Hematopoietic multipotent progenitor cell treated with erythropoietin and hydrocortisone succinate and interleukin-3 and kit ligand, for 6 days (in vitro differentiated cells): ENCODE measurements at places on chromosomes 4 and X.

GRCh38 chr4:185902654-185903053 lies 90.7 kb upstream of the SORBS2 start:
- DNase-seq = no peak

GRCh38 chr4:124060261-124060918 lies 652.1 kb downstream of the ANKRD50 start:
- peak; percentile 7 for DNase-seq

GRCh38 chrX:151174581-151175282 lies 1.7 kb upstream of the GPR50 start:
- DNase-seq = no peak

GRCh38 chr4:27789773-27790172 lies 929.1 kb downstream of the STIM2 start:
- no peak for DNase-seq

GRCh38 chrX:108331126-108331909 lies 106.9 kb downstream of the COL4A6 start:
- DNase-seq = no peak

DNA sequence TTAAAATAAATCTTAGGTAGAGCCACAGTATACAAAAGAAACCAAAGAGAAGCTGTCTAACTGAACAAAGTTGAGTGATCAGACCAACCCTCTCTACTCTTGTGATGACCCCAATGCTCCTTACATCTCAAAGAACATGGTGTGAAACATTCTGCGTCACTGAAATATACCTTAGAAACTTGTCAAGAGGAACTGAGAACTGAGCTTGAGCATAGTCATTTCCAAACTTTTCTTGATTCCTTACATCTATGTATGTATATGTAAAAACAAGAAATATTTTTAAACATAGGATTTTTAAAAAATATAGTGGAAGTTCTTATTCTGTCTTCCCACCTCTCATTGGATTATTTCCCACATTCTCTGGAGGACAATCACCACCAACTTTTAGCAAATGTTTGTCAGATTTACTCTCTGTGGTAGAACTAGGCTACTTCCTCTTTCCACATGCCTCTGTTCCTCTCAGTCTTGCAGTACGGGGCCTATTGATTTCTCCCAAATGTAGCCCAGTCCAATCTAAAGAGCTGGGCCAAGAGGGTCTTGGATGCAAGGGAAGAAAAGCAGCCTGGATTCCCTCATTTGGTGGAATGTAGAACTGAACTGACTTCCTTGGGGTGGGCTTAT lies 98.2 kb upstream of the HHIP start:
- no peak for DNase-seq

DNA sequence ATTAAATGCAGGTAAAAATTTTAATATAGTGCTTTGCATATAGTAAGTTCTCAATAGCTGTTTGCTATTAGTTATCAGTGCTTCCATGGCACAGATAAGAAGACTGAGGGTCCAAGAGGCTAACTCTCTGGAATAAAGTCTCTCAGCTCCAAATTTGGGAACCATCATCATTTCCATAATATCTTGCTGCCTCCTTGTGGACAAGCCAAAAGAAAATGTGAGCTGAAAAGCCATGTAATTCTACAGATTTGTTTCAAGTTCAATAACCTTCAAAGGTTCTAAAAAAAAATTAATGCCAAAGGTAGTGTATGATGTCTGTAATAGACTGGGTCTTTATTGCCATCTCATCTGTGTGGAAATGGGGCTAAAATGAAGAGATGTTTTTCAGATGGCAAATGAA lies 136.9 kb upstream of the VCX start:
- no peak for DNase-seq

DNA sequence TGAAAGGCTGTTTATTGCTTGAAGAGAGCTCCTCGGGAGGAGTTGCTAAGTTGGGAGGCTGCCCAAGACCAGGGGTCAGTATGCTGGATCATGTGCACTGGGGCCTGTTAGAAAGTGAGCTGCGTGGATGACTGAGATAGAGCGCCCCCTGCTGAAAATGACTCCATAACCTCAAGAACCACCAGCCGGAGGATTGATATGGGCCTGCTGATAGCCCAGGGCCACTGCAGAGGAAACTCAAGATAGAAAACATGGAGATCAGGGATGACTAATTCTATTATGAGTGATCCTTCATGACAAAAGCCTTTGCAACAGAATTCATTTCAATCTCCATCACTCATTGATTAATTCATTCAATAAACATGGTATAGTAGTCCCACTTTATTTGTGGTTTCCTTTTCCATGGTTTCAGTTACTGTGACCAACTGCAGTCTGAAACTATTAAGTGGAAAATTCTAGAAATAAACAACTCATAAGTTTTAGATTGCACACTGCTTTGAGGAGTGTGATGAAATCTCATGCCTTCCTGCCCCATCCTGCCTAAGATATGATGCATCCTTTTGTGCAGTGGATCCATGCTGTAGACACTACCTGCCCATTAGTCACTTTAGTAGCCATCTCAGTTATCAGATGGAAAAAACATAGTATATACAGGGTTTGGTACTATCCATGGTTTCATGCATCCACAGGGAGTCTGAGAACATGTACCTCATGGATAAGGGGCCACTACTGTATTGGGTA lies 126.7 kb upstream of the MBNL3 start:
- peak; percentile 78 for DNase-seq

DNA sequence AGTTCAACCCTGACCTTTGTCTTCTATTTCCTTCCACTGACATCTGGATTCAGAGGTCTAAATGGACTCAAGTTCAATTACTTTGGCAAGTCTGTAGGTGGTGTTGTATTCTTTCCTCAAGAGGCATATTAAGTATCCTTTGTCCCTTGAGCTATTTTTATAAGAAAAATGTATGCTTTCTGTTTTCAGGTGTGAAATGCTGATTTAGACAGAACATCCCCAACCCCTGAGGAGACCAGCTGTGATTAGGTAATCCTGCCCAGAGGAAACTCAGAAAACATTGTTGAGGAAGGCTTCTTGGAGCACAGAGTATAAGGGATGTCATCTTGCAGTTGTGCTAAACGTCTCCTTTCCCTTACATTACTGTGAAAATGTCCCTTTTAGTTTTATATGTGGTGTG lies 46.6 kb upstream of the EGFL6 start:
- no peak for DNase-seq

DNA sequence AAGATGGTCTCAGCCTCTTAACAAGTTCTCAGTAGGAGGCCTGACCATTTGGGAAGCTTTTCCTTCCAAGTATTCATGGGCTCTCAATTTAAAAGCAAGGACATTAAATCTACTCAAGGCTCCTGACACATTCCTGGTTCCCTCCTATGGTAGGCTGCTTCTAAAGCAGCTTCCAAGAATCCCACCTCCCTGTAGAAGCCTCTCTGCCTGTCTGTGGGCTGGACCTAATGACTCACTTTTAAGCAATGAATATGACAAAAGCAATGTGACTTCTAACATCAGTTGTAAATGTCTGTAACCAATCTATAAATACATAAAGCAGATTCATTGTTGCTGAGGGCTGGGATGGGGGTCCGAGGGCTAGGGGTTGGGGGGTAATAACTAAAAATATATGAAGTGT lies 99.5 kb upstream of the FAM9B start:
- no peak for DNase-seq

DNA sequence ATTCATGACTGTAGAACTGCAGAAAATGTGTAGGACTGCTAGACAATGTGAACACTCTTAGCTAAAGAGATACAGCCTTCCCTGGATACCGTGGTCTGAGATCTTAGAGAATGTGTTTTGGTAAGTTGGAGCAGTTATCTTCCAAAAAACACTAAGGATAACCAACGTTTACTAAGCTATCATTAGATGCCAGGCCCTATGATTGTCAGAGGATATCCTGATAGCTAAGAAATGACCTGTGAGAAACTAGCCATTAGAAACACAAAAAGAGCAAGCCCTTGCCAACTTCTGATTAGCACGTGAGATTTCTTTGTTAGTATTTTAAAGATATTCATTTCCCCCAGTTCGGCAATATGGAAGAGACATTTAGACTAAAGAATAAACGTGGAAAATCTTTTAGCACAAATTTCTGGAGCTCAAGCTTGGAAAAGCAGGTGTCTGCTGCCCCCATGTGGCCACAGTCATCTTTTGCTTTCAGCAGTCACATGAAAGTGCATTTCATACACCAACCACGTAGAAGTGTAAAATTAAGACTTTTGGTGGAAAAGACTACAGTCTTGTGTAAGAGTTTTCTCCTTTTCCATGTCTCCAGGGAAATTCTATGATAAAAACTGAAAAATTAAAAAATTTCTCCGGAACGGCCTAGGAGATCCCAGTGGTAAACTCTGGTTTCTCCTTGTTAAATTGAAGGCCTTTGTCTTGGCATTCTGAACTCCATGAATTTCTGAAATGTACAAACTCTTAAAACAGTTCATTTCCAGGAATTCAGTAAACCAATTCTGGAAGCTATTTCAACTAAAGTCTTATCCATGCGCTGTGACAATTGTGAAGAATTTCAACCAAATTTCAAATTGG lies 136.4 kb downstream of the ZNF674 start:
- peak; percentile 77 for DNase-seq

- DNase-seq = peak; percentile 87
Measured at GRCh38 chr4:68373513-68373912, 23.6 kb upstream of the YTHDC1 start.

- DNase-seq = no peak
Measured at GRCh38 chrX:87580862-87581261, 63.3 kb downstream of the KLHL4 start.

DNA sequence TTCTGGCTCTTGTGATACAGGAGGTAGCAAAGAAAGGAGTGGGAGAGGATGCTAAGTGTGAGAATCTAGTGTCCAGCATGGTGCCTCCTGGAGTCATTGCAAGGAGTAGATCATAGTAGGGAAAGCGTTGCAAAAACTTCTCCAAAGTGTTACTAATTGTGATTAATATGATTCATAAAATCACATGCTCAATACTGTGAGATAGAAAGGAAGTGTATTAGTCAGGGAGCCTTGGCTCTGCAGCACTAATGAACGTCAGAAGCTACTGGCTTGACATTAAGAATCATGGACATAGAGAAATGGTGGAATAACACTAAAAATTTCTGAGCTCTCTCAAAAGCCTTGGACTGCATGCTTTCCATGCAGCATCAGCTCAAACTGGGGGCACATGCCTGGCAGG lies 299.1 kb downstream of the EVC2 start:
- DNase-seq = no peak

DNA sequence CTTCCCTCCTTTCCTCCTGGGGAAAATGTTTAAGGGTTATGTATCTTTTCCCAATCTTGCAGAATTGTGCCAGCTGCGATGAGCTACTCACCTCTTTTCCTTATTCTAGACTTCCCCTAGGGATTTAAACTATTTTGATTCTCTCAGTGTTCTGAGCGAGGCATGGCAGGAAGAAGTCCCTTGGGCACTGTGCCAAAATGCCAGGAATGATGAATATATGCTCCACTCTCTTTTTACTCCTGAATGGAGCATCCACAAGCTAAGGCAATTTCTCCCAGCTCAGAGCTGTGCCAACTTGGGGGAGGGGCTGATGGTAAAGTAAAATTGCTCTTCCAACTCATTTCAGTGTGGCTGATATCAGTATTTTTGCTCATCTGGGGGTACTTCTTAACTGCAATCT lies 4.0 kb upstream of the C4orf17 start:
- no peak for DNase-seq

GRCh38 chrX:104679175-104679574 lies 113.2 kb downstream of the IL1RAPL2 start:
- no peak for DNase-seq

DNA sequence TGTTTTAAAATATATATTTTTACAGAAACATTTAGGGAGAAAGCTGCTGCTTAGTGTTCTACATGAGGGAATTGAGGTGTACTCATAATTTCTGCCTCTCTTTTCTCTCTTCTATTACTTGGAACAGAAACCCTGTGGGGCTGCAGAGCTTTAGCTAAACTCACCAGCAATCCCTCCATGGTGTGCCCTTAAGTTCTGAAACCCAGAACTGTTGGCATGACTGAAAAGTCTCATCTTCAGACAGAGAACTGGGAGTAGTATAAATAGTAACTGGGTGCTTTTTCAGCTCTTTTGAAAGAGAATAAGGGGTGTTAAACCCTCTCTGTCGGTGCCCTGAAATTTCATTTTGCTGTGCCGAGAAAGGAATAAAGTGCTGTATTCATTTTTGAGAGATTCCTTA lies 294.9 kb upstream of the BOD1L1 start:
- no peak for DNase-seq

DNA sequence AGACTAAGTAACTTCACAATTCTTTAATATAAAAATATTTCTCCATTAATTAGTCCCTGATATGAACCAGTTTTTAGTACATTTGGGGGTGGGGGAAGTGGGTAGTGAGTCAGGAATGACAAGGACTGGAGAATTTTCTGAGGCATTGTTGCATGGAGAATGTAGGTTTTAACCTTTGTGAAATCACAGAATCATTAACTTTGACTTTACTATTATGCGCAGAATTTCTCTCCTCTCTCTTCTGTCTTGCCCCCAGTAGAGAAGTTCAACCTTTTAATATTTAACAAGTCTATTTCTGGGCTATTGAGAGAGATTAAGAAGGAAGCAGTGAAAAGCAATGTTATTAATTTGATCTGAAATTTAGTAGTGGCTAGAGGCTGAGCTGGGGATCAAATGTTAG lies 597.0 kb downstream of the PCDH18 start:
- DNase-seq = no peak

- no peak for DNase-seq
Measured at GRCh38 chr4:184464759-184465454, 9.4 kb downstream of the IRF2 start.

GRCh38 chr4:569958-570667 lies 6.0 kb downstream of the TMEM271 start:
- DNase-seq = no peak

DNA sequence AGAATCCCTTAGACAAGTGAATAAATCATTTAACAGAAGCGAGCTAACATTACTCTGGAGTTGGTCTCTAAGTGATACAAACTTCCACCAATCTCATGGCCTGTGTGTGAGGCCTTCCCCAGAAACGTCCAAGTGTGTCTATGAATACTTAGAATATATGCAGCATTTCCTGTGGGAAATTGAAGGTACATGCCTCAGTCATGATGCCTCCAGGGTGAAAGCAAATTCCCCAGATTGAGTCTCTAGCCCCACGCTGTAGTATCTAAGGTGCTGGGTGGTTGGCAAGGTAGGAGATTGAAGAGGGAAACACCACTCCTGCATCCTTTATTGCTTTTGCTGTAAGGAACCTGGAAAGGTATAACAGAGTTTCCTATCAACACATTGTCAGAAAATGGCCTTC lies 113.8 kb downstream of the IL13RA2 start:
- no peak for DNase-seq

- peak; percentile 2 for DNase-seq
Measured at GRCh38 chr4:14446311-14446710, 556.0 kb upstream of the CPEB2 start.
